Stimulated activated CD4-positive, alpha-beta T cell treated with anti-CD3 and anti-CD28 coated beads, TNF-alpha, amount 100 ng/mL, for 1 hour (primary cell): ENCODE measurements at places on chromosomes 11 and 22.

DNA sequence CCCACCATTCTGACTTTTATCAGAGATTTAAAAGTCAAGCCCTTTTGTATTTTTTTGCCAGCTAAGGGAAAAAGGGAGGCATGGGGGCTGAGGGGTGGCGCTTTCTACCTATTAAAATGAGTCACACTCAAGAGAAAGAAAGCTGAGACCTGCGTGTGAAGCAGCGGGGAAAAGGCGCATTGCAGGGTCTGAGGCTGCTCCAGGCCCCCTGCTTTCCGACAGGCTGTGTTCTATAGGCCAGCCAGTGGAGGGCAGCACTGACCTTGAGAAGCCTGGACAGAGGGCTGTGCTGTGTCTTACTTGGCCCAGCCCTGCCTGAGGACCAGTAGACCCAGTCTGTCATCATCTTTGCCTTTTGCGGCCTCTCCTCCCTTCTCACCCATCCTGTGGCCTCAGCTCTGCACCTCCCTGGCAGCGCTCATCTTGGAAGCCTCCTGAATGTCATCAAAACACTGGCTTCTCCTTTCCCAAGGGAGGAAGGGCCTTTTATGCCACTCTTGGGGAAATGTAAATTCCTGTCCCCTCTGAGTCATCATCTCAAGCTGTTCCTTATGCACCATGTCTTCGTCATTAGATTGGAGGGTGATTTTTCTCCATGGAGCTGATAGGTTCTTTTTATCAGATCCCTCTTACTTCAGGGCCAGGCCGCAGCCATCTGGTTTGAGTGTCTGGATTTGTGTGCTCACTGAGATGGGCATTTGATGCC lies 12.6 kb upstream of the MAPK8IP1 start:
- DNase-seq = no peak

DNA sequence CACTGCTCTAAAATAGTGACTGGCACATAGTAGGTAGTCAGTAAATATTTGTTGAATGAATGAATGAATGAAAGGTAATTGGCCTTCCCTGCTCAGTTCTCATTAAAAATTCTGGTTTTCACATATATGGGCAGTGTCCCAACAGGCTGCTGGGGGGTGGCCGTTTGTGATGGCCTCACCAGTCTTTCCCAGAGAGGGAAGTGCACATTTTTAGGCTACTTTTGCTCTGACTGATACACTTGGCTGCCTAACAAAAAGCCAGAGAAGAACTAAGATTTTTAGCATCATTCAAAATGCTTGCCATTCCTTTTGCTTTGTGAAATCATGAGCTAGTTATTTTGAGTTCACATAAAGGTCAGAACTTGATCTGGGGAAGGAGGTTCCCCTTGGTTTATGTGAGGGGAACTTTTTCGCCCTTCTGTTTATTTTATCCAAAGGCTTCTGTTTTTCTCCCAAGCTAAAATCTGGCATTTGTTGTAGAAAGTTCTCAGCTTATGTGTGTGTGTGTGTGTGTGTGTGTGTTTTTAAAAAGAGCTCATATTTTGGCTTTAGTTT lies 83.1 kb downstream of the PTPRJ start:
- DNase-seq = no peak

DNA sequence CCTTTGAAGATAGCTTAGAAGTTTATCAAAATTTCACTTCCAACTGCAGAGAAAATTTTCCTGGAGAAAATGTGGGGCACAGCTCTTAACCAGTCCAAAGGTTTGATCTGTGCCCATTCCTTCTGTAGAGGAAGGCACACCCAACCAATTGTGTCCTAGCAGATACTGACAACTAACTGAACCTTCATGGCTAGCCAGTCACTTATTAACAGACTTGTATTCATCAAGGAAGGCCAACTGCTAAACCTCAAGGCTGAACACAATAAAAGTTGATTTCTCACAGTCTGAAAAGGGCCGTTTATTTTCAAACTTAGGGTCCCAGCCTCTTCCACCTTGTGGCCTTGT lies 19.5 kb downstream of the SYT13 start:
- DNase-seq = no peak

DNA sequence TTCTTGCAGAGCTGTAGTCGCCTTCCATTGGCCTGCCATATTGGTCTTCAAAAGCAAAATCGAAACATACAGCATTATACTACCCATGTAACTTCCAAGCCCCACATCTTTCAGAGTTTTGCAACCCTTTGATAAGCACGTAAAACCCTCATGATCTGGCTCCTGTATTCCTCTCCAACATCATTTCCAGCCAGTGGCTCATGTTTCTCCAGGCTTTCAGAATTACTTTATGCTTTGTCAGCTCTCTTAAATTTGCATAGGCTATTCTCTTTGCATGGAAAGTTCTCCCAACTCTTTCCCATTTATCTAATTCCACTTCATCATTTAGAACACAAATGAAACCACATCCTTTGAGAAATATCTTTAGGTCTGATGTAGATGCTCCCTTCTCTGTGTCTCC lies 67.8 kb upstream of the DDI1 start:
- no peak for DNase-seq

DNA sequence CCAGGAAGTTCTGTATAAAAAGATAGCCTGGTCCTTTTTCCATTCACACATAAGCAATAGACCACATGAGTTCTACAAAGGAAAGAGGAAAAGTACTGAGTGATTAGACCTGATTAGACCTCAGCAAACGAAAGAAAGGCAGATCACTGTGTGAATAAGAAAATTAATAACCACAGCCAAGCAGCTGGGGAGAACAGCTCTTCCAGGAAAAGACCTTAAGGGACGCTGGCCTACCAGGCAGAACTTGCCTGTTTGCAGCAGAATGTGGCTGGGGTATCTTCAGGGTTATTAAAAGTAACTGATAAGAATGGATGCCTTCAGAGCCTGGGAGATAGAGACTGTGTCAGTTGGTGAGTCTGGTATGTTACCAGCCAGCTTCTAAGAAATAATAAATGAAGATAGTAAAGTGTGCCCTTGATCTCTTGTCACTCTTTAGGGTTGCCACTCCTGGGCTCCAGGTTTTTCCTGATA lies 172.9 kb downstream of the DBX1 start:
- DNase-seq = no peak

DNA sequence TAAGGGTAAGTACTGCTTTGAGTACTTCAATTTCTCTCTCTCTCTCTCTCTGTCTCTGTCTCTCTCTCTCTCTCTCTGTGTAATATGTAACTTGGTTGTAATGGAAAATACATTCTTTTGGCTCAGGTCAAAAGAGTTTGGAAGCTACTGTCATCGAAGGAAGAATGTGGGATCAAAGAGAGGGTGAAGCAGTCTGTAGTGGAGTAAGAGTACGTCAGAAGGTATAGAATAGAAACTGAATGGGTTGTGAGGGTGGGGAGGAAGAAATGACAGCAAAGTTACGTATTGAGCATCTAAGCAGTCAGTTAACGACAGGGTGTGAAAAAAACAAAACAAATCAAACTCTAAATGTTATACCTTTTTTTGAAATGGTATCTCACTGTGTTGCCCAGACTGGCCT lies 10.0 kb downstream of the NCAM1 start:
- DNase-seq = no peak

DNA sequence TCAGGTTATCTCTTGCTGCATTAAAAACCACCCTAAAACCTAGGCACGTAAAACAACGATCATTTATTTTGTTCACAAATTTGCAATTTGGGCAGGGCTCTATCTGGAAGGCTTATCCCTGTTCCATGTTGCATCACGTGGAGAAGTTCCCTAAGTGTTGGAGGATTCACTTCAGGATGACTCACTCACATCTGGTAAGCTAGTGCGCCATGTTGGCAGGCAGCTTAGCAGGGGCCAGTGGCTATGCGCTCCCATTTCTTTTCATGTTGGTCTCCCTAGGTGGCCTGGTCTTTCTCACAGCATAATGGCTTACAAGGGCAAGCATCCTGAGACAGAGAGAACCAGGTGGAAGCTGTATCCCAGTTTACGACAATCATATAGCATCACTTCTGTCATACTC lies 226.8 kb downstream of the BLID start:
- no peak for DNase-seq

- no peak for DNase-seq
Observed at GRCh38 chr22:47213571-47214230, 451.3 kb downstream of the TBC1D22A start.

DNA sequence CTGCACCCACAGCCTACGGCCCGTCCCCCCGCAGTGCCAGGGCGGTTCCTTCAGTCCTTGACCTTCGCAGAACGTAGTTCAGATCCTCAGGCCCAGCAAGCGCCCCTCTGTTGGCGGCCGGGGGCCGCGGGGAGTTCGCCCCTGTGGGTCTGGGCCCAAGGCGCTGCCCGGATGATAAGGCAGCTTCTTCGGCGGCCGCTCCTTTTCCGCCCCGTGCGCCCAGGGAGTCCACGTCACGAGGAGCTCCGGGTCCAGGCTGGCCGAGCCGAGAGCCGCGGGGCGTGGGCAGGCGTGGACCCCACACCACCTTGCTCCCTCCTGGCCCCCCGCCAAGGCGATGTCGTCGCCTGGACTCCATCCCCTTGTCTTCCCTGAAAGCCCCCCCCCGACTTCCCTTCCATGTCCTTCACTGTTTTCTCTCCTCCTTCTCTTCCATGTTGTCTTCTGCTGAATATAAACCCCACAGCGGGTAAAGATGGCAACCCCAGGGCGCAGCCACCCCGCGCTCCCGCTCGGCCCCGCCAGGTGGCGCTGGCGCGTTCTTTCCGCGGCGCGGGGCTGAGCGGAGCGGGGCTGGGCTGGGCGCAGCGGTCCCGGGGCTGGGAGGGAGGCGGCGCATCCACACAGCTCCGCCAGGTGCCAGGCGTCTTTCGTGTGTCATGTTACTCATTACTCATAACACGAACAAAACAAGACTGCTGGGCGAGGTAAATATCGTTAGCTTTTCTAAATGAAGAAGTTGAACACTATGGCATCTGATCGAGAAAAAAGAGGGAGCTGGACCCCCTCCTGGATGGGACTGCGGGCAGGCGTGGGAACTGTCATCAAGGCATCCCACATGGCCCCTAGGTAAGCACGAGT lies 321.0 kb downstream of the NTM start:
- no peak for DNase-seq
